NCI-H2081 treated with DMSO at 0.1 percent for 48 hours (cell line): ENCODE measurements at places on chromosomes 11 and 22.

GRCh38 chr11:67369801-67370284 lies 3.6 kb downstream of the CLCF1 start:
- no peak for DNase-seq

DNA sequence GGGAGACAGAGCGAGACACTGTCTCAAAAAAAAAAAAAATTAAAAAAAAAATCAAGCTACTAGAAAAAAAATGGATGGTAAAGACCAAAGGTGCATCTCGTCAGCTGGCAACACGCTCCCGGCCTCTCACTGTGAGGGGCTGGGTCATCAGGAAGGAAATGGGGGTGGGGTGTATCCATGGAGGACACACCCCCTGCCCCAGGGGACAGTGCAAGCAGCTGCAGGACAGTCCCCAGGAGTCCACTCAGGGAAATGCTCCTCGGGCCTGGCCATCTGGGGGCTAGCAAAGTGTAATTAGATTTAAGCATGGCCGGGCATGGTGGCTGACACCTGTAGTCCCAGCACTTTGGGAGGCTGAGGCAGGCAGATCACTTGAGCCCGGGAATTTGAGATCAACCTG lies 23.1 kb downstream of the TTLL1 start:
- DNase-seq: no peak

DNA sequence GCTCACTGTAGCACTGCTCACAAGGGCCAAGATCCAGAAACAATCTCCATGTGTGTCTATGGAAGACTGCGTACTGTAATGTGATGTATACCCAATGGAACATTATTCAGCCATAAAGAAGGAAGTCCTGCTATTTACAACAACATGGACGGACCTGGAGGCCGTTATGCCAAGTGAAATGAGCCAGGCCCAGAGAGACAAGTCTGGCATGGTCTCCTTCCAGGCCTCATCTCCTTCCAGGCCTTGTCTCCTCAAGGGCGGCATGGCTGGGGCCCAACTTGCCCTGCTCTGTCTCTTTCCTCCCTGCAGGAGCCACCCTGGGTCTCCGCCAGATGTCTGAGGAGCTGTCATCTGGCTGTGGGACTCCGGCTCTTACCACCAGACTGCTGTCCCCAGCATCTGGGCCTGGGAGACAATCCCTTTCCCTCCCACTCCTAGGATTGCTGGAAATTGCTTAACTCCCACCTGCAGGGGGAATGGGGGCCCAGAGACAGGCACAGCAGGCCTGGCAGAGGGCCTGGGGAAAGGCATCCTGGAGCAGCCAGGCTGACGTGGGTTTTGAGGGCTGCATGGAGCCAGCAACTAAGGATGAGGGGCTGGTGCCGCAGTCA lies 1326.6 kb downstream of the TBC1D22A start:
- DNase-seq: no peak

DNA sequence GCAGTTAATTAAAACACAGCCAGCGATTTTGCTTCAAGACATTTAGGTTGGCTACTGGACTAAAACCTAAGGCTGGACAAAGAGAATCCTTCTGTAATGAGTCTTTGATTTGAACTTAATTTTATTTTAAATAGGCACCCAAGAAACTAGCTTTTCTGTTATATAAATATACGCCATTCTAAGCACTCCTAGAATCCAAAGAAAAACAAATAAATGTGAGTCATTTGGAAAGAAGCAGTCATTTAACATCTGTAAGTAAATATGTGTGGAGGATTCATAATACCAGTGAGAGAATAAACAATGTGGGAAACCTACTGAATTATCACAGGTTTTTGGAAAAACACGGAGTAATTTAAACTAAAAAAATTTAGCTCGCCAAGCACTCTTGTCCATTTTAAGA lies 1.2 kb upstream of the TECTA start:
- no peak for DNase-seq

- DNase-seq: no peak
These were observed 355 bp upstream of the AP1B1 start for GRCh38 chr22:29388759-29389090.

- DNase-seq: no peak
These were observed 3.1 kb upstream of the ADORA2A start for GRCh38 chr22:24424001-24424900.

DNA sequence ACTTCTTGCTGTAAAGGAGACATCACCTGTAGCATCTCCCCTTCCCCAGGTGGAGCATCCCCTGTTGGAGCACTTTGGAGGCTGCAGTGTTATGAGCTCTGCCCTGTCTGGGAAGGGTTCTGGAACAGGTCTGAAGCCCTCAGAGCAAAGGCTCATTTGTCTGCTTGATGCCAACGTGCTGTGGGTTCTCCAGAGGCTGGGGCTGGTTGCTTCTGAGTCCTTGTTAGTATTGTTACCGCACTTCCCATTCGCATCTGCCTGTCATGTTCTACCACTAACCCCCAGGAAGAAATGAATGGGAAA lies 73.1 kb downstream of the PACS1 start:
- no peak for DNase-seq

DNA sequence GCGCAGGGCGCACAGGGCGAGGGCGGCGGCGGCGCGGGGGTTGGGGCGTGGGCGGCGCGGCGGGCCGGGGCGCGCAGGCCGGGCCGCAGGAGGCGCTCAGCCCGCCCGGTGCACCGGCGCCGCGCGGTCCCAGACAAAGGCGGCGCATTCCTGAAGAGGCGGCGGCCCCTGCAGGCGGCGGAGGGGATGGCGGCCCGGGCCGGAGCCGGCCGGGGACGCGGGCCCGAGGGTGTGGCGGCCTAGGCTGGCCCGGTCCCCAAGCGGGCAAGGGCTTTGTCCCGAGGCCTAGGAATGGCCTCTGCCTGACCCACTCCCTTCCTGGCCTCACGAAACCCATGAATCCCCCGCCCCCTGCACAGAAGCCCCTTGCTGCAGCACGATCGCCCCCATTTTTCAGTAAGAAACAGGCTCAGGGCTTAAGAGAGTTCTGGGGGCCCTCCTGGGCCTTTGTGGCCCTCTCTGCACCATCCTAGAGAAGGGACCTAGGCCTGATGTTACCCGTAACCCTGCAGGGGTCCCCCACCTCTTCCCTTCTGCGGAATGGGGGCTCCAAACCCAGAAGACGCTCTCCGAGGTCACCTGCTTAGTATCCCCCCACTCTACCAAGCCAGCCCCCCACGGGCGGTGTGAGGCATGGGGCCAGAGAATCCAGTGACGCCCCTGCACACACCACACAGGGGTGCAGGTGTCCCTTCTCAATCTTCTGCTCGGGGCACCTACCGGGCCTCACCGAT lies at the start of gene RTN4R:
RTN4R (minus strand) TSS at position 40 of the 734 bp plus-strand sequence. CDS start 226 bp downstream, outside the sequence.
- no peak for DNase-seq

- DNase-seq: peak; percentile 23
These were observed at the start of gene LRRC74B for GRCh38 chr22:21045585-21046294. Gene LRRC74B, plus strand, starts transcription at chr22:21045946. Its CDS starts 41 bp downstream, at chr22:21045987.

GRCh38 chr11:2526808-2527381 lies 82.1 kb downstream of the KCNQ1 start:
- no peak for DNase-seq

DNA sequence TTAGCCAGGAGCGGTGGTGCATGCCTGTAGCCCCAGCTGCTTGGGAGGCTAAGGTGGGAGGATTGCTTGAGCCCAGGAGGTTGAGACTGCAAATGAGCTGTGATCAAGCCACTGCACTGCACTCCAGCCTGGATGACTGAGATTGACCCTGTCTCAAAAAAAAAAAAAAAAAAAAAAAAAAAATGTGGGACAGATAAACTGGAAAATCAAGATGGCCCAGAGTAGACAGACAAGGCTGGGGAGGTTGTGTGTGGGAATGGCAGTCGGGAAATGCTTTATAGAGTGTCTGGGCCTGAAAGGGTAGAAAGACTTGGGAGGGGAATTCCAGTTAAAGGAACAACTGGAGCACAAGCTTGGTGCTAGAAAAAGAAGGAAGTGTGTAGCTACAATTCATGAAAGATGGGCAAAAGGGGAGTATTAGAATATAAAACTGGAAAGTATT lies 18.2 kb upstream of the WDR74 start:
- DNase-seq: no peak

GRCh38 chr11:70501933-70502540 lies 103.7 kb downstream of the CTTN start:
- no peak for DNase-seq

GRCh38 chr11:105937738-105938137 lies 84.3 kb downstream of the MSANTD4 start:
- no peak for DNase-seq

GRCh38 chr22:47128622-47129215 lies 366.3 kb downstream of the TBC1D22A start:
- DNase-seq: no peak

GRCh38 chr11:8262552-8263108 lies 1.0 kb downstream of the LMO1 start:
- no peak for DNase-seq

- no peak for DNase-seq
These were observed 35.9 kb downstream of the KCNQ1OT1 start for GRCh38 chr11:2663915-2664314.

DNA sequence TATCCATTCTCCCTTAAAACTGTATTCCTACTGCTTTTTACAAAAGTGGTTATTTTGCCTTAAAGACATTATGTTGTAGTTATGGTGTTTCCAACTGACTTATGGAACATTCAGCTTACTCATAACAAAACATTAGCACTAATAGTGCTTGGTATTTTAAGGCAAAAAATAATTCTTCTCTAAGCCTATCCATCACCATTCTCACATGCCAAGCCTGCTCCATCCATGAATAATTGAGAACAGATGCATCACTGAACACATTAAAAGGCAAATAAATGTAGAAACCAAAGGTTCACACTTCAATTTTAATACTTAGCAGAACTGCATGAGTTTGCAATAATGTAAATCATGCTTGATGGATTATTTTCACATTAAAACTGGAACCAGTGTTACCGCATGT lies 42.3 kb upstream of the DDI1 start:
- DNase-seq: no peak

DNA sequence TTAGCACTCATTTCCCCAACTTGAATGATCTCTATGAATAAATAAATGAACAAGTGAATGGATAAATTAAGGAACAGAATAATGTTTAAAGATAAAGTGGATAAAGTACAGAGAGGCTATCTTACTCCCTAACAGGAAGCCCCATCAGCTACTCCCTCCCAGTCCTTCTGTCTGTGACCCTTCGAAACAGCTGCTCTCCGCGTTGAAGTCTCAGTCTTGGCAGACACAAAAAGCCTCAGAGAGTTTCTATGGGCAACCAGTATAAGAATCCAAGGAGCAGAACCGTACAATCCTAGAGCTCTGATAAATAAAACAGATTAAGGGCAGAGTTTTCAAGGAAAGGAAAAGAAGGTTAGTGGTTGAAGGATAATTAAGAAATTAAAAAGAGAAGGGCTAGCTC lies 35.0 kb downstream of the GUCY1A2 start:
- no peak for DNase-seq

DNA sequence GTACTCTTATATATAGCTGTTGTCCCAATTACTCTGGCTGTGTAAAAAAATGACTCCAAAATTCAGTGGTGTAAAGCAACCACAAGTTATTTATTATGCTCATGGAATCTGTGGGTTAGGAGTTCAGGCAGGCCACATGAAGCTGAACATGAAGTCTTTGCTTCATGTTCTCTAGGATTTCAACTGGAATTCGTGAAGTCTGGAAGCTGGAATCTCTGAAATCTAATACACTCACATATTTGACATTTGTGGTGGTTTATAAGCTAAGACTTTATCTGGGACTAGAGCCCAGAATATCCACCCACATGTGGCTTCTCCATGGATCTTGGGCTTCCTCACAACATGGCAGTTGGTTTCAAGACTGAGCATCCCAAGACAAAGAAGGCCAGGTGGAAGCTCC lies 430.6 kb downstream of the MIAT start:
- no peak for DNase-seq

DNA sequence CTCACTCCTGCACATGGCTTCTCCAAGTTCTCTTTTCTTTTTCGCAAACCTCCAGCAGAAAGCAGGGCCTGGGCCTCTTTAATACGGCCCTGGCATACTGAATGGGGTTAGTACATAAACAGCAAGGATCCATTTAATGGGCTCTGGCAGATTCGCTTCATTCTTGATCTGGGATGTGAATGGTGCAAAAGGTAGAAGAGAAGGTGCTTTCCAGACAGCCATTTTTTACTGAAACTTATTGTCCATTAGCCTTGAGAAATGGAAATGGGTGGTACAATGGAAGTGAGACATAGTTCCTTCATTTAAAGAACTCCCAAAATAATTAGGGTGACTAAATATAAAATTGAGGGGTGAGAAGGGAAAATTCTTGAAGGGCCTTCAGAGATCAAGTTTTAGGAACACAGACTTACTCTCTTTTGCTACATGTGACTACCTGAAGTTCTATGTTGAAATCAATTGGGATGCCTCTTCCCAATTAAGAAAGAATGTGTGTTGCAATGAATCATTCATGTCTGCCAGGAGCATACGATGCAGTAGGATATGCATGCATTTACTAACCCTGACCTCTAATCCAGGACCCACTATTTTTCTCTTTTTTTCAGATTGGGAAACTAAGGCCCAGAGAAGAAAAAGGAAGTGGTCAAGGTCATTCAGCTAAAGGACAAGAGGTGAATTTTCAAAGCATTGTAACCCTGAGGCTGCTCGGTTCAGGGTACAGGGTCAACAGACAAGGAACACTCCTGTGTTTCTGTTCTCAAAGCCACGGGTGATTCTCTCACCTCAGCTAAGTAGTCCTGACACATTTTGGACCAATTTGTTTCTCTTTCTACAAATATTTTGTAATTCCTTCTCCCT lies 144.1 kb downstream of the BBOX1 start:
- no peak for DNase-seq

DNA sequence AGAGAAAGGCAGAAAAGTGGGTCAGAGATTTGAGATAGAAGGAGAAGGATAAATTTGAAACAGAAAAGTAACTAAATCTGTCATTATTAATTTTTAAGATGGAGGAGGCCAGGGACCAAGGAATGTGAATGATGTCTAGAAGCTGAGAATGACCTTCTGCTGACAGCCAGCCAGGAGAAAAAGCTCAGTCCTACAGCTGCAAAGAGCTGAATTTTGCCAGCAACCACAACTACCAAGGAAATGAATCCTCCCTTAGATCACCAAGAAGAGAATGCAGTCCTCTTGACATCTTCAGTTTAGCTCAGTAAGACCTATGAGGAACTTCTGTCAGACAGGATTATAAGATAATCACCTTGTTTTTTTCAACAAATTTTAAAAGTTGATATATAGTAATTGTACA lies 538.2 kb downstream of the LRRC4C start:
- no peak for DNase-seq

GRCh38 chr11:70307176-70307575 lies 36.7 kb downstream of the PPFIA1 start:
- no peak for DNase-seq

GRCh38 chr11:359181-359714 lies 10.1 kb upstream of the B4GALNT4 start:
- DNase-seq: no peak

GRCh38 chr22:39166547-39166946 lies 14.1 kb upstream of the CBX7 start:
- DNase-seq: no peak

DNA sequence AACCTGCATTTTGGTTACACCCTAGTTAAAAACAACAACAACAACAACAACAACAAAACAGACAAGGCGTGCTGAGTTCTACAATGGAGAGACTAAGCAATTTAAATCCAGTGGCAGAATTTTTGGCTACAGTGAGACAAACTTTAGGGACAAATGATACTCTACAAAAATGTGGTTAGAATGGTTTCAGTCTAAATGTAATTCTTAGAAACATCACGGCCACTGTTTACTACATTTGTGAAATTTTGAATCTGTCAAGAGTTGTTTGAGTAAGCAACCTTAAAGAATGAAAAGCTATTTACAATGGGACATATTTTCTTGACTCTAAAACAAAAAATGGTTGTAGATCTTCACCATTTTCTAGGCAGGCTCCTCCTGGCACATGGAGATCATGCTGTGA lies 259.4 kb downstream of the SWAP70 start:
- DNase-seq: no peak

- DNase-seq: no peak
These were observed 4.6 kb downstream of the WT1 start for GRCh38 chr11:32430568-32431381.
